ENCODE measurements at places on chromosomes 1 and 21. TPM values are rescaled to one million over a fixed set of nuclear protein-coding genes. Genes with fewer than 3 reads are reported as not detected.

The EDARADD gene
- total RNA-seq = 0.82 TPM

The KCNQ4 gene
- total RNA-seq = 1.2 TPM

The CRP gene
- total RNA-seq = not detected

DNA sequence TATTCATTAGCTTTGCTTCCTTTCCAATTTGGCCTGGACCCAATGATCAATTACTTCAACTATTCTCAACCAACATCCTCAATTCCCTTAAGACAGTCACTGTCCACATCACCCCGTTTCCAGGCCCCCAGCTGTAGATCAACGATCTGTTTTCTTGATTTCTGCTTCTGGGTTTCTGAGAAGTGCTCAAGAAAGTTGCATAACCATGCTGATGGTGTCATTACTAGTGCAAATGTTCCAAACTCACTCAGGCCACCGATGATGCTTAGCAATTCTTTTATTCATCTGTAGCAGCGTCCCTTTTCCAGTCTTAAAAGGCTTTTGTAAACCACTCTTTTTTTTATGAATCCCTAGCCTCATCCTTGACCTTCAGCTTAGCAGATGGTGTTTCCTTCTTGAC, 155.8 kb upstream of the PTGFR start:
- no peak overlapping the region for H3K4me3 ChIP-seq
- no peaks in the 10 kb centered on the region for H3K4me1 ChIP-seq
- DNase-seq = no peak
- no peak overlapping the region for H3K27ac ChIP-seq
- H3K36me3 ChIP-seq = no peaks in the 10 kb centered on the region

GRCh38 chr1:57422271-57423134, 1.4 kb downstream of the DAB1 start:
- H3K4me1 ChIP-seq = no peaks in the 10 kb centered on the region
- no peak for DNase-seq
- peaks cover 23% of the 10 kb centered on the region for H3K27me3 ChIP-seq
- peak overlapping the region; percentile 31 for H3K4me3 ChIP-seq
- no peaks in the 10 kb centered on the region for H3K36me3 ChIP-seq

GRCh38 chr21:36117286-36117741, 17.6 kb upstream of the CBR3 start:
- no peak for DNase-seq
- H3K36me3 ChIP-seq = no peaks in the 10 kb centered on the region
- H3K4me3 ChIP-seq = no peak overlapping the region
- no peaks in the 10 kb centered on the region for H3K27me3 ChIP-seq

Measured in kidney (tissue), 22 donors.